ENCODE measurements at places on chromosomes 2 and 18.

GRCh38 chr2:197215748-197216360 lies 94.7 kb downstream of the ANKRD44 start:
- DNase-seq: no peak

- no peak for DNase-seq
Measured at GRCh38 chr2:170113168-170113894, 64.6 kb upstream of the MYO3B start.

- DNase-seq: no peak
Measured at GRCh38 chr2:180823546-180824141, 156.8 kb upstream of the UBE2E3 start.

DNA sequence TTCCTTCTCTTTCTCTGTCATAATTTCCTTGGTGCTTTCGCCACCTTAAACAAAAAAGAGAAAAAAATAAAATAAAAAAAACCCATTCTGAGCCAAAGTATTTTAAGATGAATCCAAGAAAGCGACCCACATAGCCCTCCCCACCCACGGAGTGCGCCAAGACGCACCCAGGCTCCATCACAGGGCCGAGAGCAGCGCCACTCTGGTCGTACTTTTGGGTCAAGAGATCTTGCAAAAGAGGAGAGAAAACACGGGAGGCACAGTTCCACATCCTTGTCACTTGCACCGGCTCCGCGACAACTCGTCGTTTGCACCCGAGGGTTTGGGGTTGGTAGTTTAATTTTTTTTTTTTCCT lies 1.8 kb upstream of the SP9 start:
- no peak for DNase-seq

DNA sequence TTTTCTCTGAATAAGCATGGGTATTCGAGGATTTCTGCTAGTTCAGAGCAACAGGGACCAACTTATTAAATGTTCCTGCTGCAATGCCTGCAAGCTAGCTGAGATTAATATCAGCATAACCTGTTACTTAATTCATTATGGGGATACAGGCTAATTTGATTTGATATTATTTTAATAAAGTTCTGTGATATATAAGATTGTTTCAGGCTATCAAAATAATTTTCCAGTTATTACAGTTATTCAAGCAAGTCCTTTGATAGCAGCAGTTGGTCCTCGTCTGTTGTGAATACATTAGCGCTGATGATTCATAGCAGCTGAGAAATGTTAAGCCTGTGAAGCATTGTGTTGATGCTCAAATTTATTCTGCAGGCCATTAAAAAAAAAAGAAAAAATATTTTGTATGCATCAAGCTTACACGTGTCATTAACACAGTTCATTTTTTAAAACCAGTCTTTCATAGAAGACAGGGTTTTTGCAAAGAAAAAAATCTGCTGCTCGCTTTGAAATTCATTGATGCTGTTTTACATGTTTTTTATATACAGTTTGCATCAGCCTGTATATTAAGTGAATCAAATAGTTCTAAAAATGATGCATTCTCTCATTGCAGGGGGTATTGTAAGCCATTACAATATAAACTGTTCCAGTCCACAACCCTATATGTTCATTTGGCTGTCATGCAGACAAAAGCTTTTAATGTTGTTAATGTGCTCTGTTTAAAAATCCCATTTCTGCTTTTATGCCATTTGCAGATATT lies 482.5 kb downstream of the BCL11A start:
- DNase-seq: no peak

- DNase-seq: no peak
Measured at GRCh38 chr2:207255565-207256470, 90.1 kb upstream of the KLF7 start.

DNA sequence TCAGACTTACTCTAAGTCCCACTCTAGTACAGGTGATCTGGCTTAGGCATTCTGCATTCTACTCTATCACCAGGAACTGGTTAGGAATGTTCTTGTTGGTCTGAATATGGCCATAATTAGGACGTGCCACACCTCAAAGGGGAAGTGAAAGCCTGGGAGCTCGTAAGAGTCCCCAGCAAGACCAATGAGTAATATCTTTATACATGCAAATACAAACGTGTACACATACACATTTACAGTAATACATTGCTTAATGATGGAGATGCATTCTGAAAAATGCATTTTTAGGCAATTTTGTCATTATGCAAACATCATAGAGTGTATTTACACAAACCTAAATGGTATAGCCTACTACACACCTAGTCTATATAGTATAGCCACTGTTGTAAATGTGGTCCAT lies 19.5 kb upstream of the ERCC3 start:
- no peak for DNase-seq

DNA sequence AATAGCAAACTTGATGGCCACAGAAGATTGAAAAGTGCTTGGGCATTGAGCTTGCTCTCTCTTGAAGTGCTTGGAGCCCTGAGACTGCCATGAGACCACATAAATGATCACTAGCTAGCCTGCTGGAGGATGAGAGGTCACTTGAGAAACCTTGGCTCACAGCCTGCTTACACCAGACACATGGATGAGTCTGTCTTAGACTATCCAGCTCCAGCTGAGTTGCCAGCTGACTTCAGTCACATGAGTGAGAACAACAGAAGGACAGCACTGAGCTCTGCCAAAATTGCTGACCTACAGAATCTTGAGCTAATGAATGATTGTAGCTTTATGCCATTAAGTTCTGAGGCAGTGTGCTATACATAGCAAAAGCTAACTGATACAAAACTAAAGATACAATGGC lies 18.1 kb downstream of the NABP1 start:
- DNase-seq: no peak

DNA sequence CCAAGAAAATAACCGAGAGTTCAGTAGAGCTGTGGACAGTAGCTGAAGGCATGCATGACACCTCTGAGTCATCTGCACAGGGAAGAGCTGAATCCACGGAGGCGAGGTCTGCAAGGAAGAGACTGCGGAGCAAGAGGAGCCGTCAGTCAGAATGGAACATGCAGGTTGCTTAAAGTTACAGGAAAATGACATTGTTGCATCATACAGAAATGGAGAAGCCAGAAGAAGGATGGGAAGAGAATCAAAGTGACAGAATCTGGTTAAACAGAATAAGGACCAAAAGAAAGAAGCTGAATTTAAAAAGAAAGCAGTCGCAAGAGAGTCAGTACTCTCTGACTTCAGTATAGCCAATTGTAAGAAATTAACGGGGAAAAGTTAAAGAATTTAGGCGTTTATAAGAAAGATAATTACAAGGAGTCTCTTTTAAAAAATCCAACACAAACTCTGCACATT lies 533.8 kb downstream of the ADCYAP1 start:
- DNase-seq: no peak

DNA sequence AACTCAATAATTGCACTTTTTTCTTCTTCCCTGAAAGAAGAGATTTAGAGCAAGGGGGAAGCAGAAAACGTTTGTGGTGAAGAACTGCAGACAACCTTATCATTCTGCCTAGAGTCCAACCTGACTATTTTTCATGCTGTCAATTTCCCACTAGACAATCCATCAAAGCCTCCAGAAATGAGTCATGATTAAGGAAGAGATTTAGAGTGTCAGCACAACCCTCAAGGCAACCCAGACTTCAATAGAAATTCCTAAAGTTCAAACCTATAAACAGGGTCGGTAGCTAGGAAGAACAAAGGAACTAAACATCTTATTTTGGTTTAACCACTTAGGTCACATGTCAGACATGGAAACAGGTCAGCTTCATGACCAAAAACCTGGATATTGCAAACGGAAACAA lies 86.9 kb downstream of the SLC25A12 start:
- DNase-seq: no peak

Measured in activated T-helper 1 cell treated with anti-CD3 and anti-CD28 coated beads, Interleukin-2, amount 50 U/mL, for 16 hours (primary cell).